GM13976 (cell line): ENCODE measurements at places on chromosomes 6 and 20.

DNA sequence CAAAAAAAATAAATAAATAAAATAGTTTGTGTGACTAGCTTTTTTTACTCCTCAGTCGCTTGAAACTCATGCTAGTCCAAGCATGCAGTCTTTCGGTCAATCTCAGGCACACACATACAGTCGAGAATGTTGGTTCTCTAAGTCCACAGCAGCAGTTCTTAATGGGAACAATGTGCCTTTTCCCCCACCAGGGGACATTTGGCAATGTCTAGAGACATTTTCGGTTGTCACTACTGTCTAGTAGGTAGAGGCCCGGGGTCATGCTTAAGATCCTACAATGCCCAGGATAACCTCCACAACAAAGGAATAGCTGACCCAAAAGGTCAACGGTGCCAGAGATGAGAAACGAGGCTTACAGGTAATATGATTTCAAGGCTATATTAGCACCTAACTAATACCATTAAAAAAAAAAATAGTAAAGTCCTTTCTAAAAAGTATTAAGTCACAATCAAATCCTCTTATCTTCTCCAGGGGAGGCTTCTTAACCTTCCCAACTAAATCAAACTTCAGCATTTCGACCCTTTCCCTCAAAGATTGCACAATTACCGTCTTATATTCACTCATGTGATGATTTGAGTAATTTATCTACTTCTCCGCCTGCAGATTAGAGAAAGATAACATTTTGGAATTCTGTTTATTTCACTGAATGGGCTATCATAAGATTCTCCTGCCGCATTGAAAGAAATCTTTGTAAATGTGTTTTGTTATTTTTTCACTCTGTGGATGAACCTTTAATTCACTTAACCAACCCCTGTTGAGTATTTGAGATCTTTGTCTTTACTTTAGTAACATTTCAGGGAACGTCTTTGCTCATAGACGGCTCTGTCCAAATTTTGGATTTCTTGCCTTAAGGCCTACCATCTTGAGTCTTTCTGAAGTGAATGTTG, 8.1 kb upstream of the SALL4 start:
- no peak for DNase-seq

GRCh38 chr6:15244620-15245360, 1.1 kb upstream of the JARID2 start:
- DNase-seq: peak; percentile 73

DNA sequence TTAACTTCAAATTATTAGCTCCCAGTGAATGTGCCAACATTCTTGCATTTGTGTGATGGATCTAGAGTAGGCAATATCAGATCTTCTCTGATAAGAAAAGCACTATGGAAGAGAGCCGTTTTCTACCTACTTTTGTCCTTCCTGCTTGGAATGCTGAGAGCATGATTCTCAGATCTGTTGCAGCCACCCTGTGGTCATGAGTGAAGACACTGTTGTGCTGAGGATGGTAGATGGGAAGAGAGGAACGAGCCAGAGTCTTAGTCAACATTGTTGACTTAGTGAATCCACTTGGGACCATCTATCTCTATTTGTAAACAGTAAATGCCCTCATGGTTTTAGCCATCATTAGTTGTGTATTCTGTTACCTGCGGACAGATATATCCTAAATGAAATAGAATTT, 202.6 kb downstream of the CD109 start:
- DNase-seq: no peak

- peak; percentile 32 for DNase-seq
Measured at GRCh38 chr6:147507162-147508041, 1.1 kb upstream of the SAMD5 start.

DNA sequence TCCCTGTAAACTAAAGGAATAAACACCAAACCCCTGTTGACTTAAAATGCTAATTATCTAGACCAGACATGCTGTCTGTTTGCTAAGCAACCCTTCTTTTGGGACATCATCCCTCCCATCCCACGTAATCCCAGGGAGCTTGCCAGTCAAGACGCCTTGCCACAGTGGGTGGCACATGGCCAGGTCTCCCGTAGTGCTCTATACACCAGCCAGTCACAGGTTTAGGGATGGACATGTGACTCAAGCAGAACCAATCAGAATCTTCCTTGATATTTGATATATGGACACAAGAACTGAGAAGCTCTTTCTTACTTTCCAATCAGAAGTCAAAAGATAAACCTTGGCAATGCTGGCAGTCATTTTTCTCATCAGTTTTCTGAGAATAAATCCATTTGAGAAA, 60.0 kb downstream of the CNKSR3 start:
- DNase-seq: no peak

DNA sequence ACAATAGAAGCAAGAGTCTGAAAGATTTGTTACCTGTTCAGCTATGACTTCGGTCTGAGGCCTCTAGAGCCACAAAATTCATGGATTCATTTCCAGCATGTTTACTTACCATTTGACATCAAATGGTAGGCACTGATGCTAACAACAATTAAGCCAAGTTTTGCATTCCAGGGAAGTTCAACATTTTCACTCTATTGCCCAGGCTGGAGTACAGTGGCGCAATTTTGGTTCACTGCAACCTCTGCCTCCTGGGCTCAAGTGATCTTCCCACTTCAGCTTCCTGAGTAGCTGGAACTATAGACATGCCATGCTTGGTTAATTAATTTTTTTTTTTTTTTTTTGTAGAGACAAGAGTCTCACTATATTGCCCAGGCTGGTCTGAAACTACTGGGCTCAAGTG, 114.1 kb upstream of the SGK1 start:
- no peak for DNase-seq

DNA sequence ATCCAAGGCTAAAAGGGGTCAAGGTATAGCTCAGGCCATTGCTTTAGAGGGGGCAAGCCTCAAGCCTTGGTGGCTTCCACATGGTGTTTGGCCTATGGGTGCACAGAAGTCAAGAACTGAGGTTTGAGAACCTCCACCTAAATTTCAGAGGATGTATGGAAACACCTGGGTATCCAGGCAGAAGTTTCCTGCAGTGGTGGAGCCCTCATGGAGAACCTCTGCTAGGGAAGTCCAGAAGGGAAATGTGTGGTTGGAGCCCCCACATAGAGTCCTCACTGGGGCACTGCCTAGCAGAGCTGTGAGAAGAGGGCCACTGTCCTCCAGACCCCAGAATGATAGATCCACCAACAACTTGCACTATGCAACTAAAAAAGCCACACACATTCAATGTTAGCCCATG, 678.7 kb upstream of the ADGRB3 start:
- DNase-seq: no peak

- DNase-seq: peak; percentile 42
Measured at GRCh38 chr6:158629367-158630221, 14.9 kb downstream of the DYNLT1 start.

GRCh38 chr6:20661721-20662120, 127.5 kb downstream of the CDKAL1 start:
- no peak for DNase-seq

DNA sequence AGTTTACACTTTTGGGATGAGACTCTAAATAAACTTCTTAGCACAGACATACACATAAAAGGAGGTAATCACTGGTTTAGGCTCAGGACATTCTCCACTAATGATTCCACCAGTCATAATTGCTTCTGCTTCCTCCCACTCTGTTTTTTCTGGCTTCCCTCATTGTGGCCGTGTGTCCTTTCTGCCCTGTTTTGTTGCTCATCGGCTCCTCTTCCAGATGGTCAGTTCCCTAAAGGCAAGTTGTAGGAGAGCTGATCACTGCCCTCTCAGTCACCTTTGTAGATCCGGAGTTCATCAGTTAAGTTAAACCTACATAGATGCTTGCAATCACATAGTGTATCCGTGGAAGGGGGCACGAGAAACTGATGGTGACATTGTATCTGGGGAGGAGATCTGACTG, 200.5 kb upstream of the ARG1 start:
- DNase-seq: no peak

DNA sequence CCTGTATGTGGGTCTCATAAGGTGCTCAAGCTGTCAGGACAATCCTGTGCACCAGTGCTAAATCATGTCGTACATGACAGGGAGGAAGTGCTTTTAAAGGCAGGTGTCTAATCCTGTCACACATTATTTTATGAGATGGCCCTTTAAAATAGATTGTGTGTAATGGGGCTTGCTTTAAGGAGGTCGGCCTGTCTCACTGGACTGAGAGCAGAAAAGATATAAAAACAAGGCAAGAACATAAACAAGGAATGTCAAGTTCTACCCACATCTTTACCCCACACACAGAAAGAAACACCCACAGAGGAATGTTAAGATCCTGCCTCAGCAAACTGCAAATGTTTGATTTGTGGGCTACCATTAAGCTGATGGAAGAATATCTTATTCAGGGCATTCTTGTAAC, 279.0 kb downstream of the FOXA2 start:
- DNase-seq: no peak

DNA sequence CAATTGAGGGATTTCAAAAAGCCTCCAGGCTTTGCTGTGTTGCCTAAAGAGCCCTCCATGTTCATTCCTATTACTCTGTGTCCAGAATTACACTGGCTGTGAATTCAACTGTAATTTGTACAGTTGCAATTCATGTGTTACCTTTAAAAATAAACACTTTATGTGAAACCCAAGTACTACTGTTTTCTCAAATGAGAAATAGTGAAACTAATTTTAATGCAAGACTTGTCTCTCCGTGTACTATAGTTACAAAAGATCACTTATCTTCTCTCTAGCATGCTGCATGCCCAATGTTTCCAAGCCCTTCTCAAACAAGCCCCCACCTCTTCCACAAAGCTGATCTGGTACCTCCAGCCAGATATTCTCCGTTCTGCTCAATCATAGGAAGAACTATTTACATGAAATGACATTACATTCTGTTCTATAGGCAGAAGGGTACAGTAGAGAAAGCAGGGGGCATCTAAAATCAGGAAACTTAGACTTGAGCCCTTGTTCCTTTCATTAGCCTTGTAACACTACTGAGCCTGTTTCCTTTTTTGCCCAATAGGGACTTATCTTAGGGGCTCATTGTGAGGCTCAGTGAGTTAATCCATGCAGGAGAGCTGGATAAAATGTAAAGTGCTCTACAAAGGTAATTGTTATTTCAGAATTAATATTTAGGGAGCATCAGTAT, 12.3 kb upstream of the COL9A1 start:
- DNase-seq: no peak

DNA sequence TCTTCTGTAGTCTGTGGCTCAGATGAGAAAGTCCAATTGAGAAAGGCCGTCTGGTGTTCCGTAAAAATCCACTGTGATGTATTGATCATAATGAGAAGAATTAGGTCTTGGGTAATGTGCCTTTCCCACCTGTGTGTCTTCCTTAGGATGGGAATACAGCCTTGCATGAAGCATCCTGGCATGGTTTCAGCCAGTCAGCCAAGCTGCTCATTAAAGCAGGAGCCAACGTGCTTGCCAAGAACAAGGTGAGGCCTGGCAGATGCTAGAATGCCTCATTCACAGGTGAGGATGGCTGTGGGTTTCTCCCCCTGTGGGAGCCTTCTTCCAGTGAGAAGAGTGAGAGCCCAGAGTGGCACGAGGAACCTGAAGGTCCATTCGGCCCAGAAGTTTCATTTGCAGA, 32.7 kb downstream of the LYRM2 start:
- no peak for DNase-seq

GRCh38 chr6:49918787-49919186, 45.2 kb downstream of the DEFB114 start:
- DNase-seq: no peak
